ENCODE measurements at places on chromosomes 11 and 22. TPM values are rescaled to one million over a fixed set of nuclear protein-coding genes. Genes with fewer than 3 reads are reported as not detected.

GRCh38 chr11:115067471-115067870, 389.1 kb downstream of the NXPE2 start:
- no peak for DNase-seq

DNA sequence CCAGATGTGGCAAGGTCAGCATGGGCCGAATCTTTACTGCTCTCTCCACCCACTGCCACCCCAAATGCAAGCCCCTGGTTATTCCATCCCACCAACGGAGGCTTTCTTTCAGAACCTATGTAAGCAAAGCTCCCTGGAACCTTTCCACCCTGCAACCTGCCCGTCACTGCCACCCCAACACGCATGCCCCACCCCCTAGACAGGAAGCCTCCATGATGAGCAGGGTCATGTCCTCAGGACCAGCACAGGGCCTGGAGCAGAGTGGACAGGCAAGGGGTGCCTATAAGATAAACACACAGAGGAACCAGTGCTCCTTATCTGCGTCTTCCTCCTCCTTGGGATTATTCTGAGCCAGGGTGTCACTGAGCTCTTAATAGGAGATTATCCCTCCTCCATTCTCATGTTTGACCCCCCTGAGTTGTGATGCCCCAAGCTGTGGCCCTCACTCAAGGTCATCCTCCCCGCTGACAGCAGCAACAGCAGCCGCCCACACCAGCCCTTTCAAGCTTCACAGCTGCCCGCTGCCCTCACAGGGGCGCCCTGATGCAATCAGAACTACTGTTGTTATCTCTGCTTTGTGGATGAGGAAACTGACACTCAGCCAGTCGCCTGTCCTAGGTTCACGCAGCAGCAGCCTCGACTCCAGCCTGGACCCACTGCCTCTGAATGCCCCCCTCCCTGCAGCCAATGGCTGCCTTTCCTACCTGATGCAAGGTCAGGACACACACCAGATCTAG, 647.3 kb downstream of the TBC1D22A start:
- DNase-seq = no peak

DNA sequence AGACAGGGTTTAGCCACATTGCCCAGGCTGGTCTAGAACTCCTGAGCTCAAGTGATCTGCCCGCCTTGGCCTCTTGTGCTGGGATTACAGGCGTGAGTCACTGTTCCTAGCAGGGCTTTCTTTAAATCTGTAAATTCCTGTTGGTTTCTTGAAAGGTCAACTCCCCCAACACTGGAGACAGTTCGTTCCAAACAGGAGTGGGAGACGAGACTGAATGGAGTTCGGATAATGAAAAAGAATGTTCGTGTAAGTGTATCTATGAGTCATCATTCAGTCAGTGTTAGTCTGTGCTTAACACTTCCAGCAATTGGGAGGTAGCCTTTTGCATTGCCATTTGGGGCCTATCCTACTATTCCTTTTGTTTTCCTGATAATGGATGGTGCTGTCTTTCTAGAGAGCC, 10.0 kb upstream of the BACE1-AS start:
- no peak for DNase-seq

DNA sequence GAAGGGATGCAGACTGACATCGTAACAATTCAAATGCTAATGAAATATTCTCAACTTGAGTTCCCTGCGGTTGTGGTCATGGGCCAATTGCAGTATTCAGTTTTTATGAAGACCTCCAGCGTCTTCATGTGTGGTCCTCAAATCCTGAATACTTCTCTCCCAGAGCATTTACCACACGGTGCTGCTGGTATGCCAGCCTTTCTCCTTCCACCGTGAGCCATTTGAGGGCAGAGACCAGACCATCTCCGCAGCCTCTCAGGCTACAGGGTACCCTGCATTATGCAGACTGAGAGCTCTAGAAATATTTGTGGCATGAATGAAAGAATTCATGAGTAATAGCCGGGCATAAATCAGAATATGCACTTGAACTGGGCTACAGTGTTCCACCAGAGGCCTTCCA, 289.7 kb downstream of the ST3GAL4 start:
- DNase-seq = no peak

GRCh38 chr11:17653611-17654010, 65.8 kb upstream of the MYOD1 start:
- DNase-seq = no peak

DNA sequence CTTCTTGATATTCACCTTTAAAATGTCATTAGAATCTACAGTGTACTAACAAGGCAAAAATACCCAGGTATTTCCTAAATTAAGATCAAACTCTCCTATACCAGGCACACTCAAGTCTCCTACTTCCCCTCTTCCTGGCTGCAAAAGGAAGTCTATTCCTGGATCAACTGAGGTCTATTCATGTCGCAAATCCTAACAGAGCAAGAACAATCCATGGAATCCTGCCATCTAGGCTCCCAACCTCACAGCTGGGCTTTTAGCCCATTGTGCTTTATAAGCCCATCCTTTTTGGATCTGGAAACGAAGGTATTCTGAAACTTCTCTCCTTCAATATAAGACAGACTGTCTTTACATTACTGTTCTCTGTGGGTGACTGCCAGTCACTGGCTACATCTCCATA, 161.8 kb downstream of the SOX6 start:
- DNase-seq = no peak

DNA sequence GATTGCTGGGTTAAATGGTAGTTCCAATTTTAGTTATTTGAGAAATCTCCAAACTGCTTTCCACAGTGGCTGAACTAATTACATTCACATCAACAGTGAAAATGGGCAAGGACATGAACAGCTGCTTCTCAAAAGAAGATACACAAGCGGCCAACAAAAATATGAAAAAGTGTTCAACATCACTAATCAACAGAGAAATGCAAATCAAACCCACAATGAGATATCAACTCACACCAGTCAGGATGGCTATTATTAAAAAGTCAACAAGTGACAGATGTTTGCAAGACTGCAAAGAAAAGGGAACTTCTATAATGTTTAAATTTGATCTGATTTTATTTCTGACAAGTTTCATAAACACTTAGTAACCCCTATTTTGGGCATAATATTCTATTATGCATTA, 537.5 kb downstream of the DLG2 start:
- DNase-seq = no peak

- no peak for DNase-seq
Observed at GRCh38 chr11:75280770-75281468, 40.3 kb downstream of the TPBGL start.

GRCh38 chr11:44674809-44675208, 52.0 kb upstream of the TSPAN18 start:
- no peak for DNase-seq

DNA sequence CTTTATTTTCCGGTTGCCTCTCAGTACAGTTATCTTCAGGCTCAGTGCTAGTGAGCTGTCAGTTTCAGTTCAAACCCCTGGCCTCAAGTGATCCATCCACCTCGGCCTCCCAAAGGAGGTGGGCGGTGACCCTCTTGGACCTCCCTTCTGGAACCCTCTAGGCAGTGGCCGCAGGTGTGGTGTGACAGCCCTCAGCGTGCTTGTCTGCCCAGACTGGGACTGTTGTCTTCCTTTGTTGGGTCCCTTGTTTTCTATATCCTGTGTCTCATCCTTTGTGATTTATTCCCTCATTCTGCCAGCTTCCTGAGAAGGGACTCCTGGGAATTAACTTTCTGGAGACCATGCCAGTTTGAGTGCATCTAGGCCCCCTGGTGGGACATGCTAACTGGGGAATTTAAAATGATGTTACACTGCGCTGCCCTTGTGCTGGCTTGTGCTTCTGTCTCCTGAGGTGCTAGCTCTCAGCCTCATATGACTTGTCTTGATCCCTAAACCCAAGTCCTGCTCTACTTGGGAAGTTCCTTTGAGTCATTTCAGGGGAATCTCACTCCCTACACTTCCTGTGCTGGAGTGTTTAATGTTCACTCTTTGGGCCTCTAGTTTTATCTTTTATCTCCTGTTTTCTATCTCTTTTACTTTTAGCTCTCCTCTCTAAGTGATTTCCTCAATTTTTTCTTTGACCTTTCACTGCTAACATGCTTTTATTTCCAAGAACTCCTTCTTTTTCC, 19.4 kb downstream of the MED15 start:
- no peak for DNase-seq

DNA sequence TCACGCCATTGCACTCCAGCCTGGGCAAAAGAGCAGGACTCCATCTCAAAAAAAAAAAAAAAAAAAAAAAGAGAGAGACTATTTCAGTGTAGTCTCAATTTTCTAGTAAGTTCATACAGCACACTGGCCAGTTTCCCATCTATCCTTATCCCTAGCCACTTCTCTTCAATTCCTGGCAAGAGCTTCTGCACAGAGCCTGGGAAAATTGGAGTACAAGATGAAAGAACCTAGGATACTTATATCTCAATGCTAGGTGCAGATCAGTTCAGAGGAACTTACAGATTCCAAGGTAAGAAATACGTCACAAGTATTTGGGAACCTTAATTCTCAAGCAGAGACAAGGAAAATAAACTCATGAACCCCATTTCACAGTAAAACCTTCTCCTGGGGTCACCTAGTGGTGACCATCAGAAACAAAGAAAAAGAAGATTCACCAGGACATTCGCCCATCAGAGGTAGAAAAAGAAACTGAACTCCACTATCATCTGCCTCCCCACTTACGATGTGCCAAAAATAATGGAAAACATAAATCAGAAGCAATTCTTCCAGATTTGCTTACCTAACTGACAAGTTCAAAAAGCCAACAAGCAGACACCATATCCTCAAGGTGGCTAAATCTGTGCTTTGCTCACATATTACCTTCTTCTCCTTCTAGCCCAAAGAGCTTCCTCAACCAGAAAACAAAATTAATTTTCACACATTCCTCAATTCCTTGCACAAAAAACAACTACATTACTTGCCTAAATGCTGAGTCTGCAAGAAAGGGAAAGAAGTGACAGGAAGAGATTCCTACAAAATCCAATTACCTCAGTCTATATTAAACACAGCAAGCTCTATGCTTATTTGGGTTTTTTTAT, 4.9 kb downstream of the DENND5A start:
- no peak for DNase-seq

- no peak for DNase-seq
Observed at GRCh38 chr11:65448418-65449105, 26.0 kb downstream of the NEAT1 start.

The MAPK8IP1 gene
- total RNA-seq = 38.7 TPM

The PGAP2 gene
- total RNA-seq = 39.5 TPM

The TBX1 gene
- total RNA-seq = not detected

The JAM3 gene
- 99.9 TPM for total RNA-seq
